ENCODE measurements at places on chromosomes 11 and 22.

DNA sequence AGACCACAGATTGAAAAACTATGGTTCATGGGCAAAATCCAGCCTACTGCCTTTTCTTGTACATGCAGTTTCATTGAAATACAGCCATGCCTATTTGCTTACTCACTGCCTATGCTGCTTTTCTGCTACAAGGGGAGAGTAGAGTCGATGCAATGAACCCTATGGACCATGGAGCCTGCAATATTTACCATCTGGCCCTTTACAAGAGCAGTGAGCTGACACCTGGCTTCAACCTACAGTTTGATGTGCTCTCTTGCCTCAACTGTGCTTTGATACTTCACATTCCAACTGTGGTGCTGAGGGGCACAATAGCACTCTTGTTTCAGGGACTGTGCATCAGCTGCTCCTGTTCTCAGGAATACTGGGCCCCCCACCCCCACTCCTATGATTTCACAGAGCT lies 239.5 kb upstream of the SORL1-AS1 start:
- no peak for DNase-seq

- DNase-seq = no peak
Measured at GRCh38 chr22:41846268-41846987, 13.5 kb downstream of the SREBF2 start.

DNA sequence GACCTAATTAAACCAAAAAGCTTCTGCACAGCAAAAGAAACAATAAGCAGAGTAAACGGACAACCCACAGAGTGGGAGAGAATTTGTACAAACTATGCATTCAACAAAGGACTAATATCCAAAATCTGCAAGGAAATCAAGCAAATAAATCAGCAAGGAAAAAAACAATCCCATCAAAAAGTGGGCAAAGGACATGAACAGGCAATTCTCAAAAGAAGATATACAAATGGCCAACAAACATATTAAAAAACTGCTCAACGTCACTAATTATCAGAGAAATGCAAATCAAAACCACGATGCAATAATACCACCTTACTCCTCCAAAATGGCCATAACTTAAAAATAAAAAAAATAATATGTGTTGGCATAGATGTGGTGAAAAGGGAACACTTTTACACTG lies 5.2 kb downstream of the PLAAT5 start:
- DNase-seq = no peak

GRCh38 chr22:17241576-17242330 lies 22.5 kb upstream of the ADA2 start:
- no peak for DNase-seq

DNA sequence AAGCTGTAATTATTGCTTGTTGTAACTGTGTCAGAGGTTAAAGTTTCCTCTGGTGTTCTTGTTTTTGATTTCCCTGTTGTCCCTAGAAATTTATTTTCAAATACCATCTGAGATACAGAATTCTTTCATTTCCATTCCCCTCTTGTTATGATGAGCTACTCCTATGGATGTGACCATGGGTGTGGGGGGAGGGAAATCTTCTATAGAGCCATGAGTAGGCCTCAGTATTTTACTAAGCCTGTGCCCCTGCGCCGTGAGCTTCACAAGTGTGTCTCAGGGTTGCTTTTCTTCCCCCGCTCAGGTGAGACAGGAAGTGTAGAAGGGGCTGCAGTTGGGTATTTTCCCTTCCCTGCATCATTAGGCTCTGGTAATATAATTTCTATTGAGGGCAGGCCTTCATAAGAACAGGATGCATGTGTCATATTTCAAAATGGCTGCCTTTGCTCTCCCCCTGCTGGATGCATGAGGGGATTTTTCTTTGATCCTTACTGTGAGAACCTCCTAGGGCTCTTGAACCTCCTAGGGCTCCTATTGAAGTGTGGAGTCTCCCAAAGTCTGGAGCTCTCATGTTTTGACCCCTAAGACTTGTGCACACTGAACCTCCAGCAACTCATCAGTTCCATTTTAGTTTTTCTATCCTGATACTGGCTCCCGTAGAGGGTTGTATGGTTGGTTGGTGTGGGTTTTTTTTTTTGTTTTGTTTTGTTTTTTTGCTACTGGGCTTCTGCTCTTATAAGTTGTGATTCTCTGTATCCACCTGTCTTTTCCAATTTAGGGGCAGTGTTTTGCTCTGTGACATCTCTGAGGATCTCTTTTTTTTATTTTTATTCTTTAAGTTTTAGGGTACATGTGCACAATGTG lies 658.2 kb downstream of the NTM start:
- no peak for DNase-seq

- no peak for DNase-seq
Measured at GRCh38 chr22:17436981-17437412, 67.7 kb downstream of the CECR2 start.

- DNase-seq = no peak
Measured at GRCh38 chr11:57133366-57134038, 48.3 kb upstream of the LRRC55 start.

- DNase-seq = no peak
Measured at GRCh38 chr11:115166820-115167219, 337.4 kb downstream of the CADM1 start.

DNA sequence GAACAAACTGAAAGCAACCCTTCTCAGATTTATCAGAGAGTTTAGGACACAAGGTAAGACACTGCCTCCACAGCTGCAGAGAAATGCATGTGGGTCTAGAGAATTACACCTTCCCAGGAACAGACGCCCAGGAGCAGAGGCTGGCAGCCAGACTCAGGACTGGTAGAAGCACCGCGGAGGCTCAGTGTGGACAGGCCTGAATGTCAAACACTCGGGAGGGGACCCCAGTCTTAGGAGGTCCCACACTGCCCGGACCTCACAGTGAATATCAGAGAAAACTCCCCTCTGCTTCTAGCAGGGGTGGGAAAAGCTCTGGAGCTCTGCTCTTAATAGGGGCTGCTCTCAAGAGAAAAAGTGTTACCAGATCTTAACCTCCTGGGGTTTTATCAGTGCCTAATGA lies 952.7 kb downstream of the BRD1 start:
- DNase-seq = no peak

DNA sequence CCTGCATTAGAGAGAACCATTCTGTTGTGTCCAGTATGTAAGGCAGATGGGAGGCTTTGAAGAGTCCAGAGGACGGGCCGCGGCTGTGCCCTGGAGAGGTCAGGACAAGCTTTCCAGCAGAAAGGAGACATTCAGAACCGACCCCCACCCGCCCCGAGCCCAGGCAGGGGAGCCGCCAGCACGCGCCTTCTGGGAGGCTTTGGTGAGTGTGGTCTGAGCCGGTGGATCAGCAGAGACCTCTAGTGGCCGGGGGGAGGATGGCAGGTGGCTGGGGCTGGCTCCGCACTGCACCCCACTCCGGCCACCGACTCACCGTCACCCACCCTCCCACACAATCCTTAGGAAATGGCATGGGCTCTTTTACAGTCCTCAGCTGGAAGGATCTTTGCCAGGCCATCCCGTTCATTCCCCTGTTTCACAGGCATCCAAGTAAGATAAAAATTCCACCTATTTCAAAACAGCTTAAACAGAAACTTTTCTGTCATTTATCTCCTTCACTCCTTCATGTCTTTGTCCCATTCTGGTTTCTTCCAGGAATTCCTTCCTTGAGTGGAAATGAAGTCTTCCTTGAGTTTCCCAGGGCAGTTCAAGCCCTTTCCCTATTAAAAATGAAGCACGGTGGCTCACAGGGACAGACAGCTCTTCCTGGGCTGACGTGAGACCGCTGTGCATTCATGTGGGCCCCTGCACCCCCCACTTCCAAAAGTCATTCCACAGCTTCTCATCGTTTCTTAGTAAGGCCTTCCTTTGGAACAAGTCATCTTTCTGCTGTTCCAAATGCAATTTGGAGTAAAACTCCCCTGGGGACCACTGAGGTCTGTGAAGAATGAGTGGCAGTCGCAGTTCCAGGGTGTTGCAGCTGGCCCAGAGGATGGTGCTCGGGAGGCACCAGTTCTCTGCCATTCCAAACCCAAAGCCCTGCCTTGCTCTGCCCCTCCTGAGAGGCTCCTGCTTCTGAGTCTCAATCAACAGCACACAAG lies 91.0 kb downstream of the FEZ1 start:
- peak; percentile 65 for DNase-seq

DNA sequence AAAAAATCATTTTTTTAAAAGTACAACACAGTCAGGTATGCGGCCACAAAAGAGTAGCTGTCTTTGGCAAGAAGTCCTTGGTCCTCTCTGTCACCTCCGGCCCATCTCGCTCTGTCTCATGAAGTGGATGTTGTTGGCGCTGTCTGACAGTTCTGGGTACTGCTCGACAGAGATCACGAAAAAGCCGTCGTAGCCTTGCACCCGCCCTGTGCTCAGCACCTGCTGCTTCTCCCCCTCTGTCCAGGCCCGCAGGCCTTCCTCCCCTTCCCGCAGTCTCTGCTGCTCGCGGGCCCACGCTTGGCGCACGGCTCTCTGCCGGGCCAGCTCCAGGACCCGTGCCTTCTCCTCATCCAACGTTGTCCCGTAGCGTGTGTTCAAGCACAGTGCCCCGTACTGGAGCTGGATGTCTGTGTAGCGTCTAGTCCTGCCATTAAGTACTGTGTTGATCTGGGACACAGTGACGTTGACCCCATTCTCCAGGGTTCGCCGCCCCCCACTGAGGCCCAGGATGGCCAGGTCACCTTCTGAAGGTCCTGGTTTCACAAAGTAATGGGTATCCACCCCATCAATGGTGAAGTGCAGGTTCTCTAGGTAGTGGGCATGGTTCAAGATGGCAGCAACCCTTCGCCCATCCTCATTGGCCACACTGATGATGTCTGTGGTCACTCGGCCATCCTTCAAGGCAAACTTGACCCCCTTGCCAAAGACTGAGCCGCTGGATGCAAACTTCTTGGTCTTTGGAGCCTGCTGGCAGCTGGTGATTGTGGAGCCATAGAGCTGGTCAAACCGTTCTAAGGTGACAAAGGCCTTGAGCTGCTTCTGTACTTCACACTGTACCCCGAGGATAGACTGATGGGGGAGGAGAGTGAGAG lies 83.5 kb upstream of the NARS2 start:
- DNase-seq = no peak

GRCh38 chr11:1446623-1447022 lies 40.0 kb downstream of the MOB2 start:
- no peak for DNase-seq

GRCh38 chr11:69357458-69358397 lies 63.8 kb downstream of the MYEOV start:
- no peak for DNase-seq

- no peak for DNase-seq
Measured at GRCh38 chr11:1503708-1504104, 17.1 kb upstream of the MOB2 start.

DNA sequence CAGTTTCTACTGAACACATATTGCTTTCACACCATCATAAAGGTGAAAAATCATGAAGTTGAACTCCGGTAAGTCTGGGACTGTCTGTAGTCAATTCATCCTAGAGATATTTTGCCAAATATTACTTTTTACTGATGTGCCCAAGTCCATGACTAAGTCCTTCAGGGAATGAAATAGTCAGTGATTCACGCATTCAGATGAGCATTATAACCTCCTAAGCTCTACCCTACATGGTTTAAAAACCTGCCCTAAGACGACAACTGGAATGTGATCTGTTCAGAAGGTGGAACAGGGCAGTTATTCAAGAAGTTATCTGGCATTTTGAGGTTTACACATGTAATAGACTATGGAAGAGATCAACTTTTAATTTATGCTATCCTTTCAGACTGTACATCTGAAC lies 125.6 kb downstream of the TRPC6 start:
- DNase-seq = no peak

DNA sequence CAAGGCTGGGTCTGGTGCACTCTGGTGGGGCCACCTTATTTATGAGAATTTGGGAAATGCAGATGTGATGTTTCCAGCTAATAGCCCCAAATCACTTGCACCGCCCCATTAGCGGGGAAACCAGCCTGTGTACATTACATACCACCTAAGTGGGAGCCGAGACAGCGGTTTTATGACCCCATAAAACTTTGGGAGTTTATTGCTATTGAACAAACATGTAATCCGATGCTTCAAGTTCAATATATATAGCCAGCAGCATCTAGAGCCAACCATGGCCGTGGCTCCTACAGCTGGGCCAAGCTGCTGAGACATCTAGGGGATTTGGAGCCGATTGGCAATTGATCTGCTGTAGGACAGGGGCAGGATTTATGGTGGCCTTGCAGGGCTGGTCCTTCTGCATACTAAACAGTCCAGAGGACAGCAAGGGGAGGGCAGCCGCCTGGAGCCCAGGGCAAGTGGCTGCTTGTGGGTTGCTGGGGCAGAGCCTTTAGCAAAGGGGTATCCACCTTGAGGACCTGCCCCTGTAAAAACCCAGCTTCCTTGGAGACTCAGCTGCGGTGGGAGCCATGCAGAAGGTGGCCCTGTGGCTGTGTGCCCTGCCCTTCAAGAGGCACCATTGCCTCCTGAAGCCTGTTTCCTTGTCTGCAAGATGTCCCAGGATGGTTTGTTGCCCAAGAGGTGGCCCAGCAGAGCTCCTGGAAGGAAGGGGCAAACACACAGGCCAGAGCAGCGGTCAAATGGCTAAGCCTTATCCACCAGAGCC lies 47.9 kb upstream of the CCDC188 start:
- no peak for DNase-seq

DNA sequence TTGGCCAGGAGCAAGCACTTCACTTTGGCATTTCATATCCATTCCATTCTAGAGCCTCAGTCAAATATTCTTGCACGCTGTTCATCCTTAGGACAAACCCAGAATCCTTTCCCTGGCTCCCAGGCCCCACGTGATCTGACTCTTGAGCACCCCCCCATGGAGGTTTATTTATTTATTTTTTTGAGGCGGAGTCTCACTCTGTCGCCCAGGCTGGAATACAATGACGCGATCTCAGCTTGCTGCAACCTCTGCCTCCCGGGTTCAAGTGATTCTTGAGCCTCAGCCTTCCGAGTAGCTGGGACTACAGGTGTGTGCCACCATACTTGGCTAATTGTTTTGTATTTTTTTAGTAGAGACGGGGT lies 12.7 kb upstream of the TSGA10IP start:
- no peak for DNase-seq

- no peak for DNase-seq
Measured at GRCh38 chr11:46020084-46020599, 97.7 kb downstream of the LARGE2 start.

GRCh38 chr11:11966826-11967668 lies 41.4 kb downstream of the DKK3 start:
- DNase-seq = peak; percentile 71

GRCh38 chr11:71182791-71183677 lies 69.3 kb downstream of the SHANK2 start:
- no peak for DNase-seq

DNA sequence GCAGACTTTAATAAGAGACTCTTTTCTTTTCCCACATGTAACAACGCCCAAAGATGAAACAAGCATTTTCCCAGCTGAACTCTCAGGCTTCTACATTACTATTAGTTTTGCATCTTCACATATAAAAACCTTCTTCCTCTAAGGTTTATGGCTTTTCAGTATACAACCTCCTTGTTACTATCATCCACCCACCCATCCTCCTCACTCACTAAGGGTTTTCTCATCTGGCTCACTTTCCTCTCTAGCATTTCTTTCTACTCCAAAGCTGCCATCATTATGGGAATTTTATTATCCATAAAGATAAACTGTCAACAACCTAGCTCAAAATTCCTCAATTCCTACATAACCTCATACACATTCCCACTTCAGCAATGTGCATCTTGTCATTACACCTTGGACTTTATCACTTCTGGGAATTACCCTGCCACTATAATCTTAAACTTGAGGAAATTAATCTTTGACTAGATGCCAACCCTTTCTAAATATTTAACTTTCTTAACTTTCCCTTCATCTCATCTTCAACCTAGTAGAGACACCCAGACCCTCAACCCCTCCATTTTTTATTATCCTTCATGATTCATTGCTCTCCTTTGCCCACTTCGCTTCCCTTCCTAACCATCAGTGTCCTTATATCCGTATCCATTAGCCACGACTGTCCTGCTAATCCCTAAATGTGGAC lies 30.9 kb downstream of the MTMR2 start:
- DNase-seq = no peak

- no peak for DNase-seq
Measured at GRCh38 chr22:48581796-48582469, 1245.7 kb downstream of the BRD1 start.

Measured in CD4-positive, alpha-beta T cell treated with Interleukin-2 at 100 ng/mL for 4 hours (primary cell).